ENCODE measurements at places on chromosomes 2 and 18.

DNA sequence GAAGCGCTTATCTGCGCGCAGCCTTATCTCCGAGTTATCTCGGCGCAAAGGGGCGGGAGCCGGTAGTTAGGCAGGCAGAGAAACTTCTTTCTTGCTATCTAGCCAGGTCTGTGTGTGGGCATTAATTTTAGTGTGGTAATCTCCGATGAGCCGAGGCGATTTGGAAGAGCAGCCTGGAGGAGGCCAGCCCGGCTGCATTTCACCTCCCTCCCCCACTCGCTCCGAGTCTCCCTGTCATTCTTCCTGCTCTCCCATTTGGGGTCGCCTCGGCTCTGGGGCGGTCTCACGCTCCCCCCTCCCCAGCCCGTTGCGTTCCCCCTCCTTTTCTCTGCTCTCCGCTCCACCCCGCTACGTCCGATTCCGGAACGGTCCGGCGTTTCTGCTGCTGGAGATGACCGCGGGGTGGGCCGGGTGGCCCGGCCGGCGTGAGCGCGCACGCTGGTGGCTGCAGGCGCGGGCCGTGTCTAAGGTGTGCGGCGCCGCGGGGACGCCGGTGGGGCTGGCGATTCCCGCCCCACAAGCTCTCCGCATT is 566 bp downstream of the GATA6 start:
- DNase-seq = peak; percentile 7

DNA sequence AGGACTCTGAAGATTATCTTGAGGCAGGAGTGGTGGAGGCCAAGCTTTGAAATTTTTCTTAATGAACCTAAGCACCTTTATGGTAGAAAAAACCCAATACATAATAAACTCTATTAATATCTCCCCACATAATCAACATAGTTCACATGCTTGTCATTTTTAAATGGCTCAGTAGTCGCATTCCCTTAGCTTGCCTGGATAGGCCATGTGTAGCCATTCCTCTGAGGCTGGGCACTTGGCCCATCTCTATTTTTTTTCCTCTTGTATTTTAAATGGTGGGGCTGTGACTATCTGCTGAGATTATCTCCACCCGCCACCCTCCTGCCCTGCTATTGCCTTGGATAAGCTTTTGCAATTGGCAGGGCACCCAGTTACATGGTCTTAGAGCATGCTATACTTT is 143.1 kb downstream of the FHOD3 start:
- no peak for DNase-seq

DNA sequence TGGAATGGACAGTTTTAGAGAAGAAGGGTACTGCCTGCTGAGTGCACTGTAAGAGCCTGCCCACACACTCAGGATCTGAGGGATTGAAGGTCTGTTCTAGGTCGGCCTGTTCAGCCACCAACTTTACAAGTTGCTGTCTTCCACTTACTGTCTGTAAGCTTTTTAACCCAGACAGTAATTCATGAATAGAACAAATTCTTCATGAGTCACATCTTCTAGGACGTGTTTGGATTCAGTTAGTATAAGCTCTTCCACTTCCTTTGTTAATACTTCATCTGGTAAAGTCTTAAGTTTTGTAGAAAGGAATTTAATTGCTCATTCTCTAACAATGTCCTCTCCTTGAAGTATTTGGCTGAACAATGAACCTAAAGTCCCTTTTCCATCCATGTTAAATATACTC is 74.6 kb downstream of the PDE11A start:
- no peak for DNase-seq

DNA sequence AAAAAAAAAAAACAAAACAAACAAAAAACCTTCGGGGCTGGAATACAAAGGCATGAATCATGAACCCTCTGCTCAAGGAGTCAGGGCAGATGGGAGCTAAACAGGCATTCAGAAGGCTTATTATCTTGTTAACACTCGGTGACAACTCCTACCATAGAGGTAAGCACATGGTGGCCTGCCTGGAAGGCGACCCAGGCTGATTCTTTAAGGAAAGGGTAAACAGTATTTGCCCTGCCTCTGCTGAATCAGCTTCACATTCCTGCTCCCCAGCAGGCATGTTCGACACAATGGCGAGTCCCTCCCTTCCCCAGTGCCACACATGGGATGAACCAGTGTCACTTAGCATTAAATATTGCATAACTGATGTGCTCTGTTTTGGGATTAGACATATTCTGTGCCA is 191.9 kb downstream of the ARL4C start:
- no peak for DNase-seq

DNA sequence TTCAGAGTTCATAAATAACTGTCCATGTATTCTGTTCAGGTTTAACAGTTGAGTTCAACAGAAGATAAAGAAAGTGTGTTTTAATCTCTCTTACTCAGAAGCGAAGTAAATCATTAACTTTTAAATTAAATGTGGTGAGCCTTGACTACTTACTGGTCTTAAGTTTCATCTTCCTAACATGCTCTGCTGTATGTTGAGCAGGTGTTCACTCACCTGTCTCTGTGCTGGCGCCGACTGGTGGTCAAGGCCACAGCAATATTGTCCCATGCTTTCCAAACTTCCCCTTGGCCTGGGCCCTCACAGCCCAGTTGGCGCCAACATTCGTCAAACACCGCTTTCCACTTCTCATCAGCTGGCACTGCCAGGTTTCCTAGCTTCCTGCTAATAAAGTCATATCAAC is 17.0 kb upstream of the MPP4 start:
- peak; percentile 25 for DNase-seq

DNA sequence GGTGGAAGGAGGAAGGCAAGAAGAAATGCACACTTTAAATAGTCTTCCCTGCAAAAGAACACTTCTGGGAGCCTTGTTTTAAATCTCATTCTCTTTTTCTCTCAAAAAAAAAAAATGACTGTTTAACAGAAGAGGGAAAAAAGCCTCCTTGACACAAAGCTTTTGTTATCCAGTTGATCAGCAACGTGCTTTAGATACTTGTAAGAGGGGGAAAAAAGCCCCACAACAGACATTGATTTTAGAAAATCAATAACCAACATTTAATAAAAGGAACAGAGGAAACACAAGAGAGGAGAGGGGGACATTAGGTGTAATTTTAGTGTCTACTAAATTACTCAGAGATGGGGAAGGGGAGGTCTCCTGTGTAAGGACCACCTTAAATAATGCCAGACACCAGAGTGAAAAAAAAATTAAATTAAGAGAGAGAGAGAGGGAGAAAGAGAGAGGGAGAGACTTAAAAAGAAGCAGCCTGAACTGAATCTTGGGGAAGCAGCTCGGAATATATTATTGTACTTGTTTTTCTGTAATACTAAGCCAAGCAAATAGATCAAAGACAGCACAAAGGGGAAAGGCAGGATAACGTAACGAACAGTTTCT is 4.7 kb downstream of the ZEB2 start:
- no peak for DNase-seq

Measured in HepG2 (cell line).